ENCODE measurements at places on chromosomes 5 and 9.

DNA sequence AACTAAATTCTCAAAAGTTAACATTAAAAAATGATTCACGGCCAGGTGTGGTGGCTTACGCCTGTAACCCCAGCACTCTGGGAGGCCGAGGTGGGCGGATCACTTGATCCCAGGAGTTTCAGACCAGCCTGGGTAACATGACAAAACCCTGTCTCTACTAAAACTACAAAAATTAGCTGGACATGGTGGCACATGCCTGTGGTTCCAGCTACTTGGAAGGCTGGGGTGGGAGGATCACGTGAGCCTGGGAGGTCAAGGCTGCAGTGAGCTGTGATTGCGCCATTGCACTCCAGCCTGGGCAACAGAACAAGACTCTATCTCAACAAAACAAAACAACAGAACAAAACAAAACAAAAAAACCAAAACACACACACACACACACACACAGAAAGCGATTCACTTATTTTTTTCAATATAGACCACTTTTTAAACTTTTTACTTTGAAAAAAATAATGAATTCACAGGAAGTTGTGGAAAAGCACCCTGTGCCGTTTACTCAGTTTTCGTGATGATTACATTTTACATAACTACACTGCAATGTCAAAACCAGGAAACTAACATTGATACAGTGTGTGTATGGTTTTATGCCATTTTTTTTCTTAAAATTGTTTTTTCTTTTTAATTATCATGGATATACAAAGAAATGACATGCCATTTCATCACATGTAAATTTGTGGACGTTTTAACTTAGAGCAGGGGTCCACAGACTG, 73.7 kb downstream of the TENT4A start:
- DNase-seq = no peak

GRCh38 chr5:107425541-107426031, 245.2 kb downstream of the EFNA5 start:
- DNase-seq = peak; percentile 93

GRCh38 chr9:85599540-85600105, 142.1 kb downstream of the AGTPBP1 start:
- DNase-seq = peak; percentile 32

DNA sequence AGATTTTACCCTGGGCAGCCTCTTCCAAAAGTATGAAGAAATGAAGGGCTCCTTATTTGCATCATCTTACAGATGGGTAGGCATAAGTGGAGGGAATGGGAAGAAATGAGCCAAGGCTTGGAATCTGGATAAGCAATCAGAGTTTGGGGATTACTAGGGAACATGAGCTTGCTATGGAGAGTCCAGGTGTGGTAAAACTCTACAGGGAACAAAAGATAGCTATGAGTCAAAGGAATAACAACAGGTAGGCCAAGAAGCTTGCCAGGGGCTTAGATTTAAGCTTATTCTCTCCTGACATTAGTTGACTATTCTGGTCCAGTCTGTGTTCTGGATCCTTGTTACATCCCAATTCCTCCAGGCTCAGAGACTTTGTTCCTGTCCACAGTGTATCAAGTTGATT, 16.4 kb downstream of the RFK start:
- DNase-seq = no peak

DNA sequence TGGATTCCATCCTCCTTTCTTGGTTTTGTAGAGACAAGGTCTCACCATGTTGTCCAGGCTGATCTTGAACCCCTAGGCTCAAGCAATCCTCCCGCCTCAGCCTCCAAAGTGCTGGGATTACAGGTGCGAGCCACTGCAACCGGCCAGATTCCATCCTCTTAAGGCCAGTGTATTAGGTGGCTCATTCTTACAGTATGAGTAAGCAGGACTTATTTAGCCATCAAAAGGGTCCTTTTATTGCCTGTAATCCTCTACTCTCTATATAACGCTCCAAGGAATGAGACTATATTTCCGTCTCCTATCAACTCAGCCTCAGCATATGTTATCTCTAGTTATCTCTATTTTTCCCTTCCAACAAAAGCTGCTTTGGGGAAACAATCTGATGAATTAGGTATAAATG, 3.0 kb upstream of the ERBIN start:
- DNase-seq = no peak

DNA sequence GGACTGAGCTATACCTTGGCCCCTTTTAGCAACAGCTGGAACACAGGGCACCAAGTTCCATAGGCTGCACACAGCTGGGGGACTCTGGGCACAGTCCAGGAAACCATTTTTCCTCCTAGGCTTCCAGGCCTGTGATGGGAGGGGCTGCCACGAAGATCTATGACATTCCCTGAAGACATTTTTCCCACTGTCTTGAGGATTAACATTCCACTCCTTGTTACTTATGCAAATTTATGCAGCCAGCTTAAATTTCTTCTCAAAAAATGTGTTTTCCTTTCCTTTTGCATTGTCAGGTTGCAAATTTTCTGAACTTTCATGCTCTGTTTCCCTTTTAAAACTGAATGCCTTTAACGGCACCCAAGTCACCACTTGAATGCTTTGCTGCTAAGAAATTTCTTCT, 580.1 kb upstream of the FTMT start:
- no peak for DNase-seq

- DNase-seq = peak; percentile 24
Observed at GRCh38 chr9:92986176-92987119, 39.1 kb downstream of the FGD3 start.

- DNase-seq = peak; percentile 63
Observed at GRCh38 chr5:32076699-32077695, 97.1 kb downstream of the GOLPH3 start.

DNA sequence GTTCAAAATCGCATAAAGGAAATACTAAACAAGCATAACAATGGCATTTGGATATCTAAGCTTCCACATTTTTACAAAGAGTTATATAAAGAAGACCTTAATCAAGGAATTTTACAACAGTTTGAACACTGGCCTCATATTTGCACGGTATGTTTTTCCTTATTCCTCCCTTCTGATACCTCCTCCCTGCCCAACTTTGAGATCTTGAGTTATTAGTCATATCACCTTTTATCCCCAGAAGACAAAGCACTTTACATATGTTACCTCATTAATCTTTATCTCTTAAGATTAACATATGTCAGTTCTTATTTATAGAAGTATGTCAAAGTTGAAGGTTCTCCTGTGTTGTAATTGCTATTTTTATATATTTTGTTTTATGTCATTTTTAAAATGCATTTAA, 29.8 kb downstream of the TDRD7 start:
- DNase-seq = peak; percentile 11

GRCh38 chr5:170638454-170639220, 134.8 kb downstream of the KCNIP1 start:
- peak; percentile 44 for DNase-seq

- DNase-seq = no peak
Observed at GRCh38 chr5:176790941-176791340, 19.4 kb upstream of the UNC5A start.

DNA sequence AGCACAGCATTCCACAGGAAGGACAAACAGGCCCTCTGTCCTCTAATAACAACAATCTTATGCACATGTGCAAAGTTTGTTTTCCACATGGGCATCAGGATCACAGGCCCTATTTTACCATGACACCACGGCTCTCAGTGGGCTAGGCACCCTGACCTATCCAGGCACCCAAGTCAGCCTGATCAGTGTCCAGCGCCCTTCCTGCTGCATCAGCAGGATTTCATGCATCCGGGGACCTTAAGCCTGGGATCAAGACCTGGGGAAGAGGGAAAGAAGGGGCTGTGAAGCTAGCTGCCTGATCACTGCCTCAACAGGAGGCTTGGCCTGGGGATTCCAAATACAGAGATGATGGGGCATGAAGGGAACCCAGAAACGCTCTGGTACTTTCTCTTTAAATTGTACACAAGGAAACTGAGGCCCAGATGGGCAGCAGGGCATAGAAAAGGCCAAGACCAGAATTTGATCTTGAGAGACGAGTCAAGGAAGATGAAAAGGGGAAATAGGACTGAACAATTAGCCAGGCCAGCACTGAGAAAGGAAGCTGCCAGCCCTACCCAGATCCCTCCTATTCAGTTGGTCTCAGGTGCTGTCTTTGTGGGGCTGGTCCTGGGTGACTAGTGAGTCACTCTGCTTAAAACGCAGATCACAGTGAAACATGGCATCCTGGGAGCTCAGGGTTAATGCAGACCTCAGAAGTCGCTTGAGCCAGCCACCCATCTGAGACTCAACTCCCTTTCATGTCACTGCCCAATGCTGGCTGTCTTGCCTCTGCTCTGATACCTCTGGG, 57.9 kb downstream of the SHB start:
- no peak for DNase-seq

GRCh38 chr5:135723491-135723890, 111.0 kb upstream of the SLC25A48 start:
- no peak for DNase-seq

- no peak for DNase-seq
Observed at GRCh38 chr9:86632537-86632936, 278.3 kb upstream of the TUT7 start.

GRCh38 chr9:18768951-18769622, 263.9 kb downstream of the SAXO1 start:
- DNase-seq = no peak

Measured in iris pigment epithelial cell (primary cell).